ENCODE measurements at places on chromosomes 1 and 21.

- no peak for DNase-seq
Observed at GRCh38 chr1:15399710-15400109, 10.0 kb upstream of the EFHD2 start.

DNA sequence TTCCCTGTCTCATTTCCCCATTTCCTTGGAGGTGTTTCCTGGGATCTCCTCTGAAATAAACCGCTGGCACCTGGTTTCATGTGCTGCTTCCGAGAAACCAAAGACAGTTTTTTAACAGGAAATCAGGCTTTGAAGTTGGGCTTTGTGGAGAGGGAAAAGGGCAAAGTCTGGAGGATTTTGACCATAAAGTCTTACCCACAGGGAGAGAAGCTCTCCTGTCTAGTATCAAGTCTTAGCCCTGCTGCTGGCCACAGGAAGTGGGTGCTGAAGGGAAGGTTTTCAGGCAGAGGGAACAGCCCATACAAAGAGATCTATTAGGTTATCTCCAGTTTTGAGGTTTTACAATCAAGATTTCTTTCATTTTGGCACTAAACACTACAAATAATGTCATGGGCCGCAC is 29.3 kb downstream of the SLC5A9 start:
- DNase-seq, result no peak

DNA sequence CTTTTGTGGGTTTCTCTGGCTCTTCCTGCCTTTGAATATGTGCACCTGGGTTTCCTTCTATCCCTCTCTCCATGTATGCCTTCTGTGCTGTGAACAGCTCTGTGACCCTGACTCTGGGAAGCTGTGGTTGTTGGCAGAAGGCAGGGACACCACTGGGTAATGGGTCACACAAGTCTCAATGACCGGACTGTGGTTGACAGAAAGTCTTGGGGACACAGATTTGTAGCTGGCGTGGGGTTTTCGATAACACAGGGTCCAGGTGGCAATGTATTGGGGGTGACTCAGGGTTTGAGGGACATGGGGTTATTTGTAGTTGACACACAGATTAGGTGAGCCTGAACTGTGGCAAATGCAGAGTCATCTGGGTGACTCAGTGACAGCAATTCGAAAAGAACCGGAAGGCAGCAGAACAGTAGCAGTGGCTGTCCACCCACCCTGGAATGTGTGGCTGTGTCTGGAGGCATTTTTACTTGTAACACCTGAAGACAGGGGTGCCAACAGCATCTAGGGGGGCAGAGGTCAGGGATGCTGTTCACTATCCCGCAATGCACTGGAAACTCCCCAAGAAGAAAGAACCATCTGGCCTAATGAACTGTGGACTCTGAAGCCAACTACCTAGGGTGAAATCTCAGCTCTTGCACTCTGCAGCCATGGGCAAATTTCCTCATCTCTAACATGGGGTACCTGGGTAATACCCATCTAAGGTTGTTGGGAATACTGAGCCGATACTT is 13.0 kb upstream of the SLC6A9 start:
- DNase-seq, result no peak

DNA sequence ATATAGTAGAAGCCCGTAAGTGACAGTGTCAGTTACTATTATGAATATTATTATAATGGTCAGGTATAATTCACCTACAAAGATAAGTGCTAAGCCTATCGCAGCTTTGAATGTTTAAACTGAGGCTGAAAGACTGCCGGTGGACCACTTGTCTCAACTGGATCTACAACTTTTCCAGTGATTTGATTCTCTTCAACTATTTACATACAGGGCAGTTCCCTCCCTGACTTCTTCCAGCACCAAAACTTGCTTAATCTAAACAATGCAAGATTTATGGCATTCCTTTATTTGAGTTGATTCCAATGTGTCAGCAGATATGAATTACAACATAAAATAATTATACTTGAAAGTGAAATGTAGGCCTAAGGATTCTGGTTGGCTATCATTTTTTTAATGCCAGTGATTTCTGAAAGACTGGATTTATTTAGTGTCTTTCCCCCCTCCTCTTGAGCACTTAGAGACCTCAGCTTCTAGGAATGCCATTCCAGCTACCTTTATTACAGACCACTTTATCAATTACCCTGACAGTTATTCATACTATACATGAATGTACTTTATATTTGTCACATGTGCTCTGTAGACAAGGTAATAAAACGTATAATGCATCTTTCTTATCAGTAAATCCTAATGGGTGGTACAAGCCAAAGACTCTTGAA is 153.3 kb upstream of the C8B start:
- DNase-seq, result no peak

DNA sequence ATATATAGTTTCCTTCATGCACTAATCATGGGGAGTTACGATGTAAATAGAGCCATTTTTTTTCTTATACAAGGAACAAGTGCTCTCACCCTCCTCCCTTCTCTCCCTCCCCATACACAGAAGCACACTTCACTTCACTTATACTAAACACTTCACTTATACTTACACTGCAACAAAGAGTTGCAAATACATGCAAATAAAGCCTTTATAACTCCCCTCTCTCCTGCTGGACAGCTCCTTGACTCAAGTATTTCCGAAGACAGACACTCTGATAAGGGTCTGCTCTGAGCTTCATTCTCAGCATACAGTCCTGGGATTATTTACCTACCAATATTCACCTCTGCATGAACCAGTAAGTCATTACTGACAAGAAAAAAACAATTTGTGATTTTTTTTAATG is 35.6 kb upstream of the ERG start:
- DNase-seq, result no peak

DNA sequence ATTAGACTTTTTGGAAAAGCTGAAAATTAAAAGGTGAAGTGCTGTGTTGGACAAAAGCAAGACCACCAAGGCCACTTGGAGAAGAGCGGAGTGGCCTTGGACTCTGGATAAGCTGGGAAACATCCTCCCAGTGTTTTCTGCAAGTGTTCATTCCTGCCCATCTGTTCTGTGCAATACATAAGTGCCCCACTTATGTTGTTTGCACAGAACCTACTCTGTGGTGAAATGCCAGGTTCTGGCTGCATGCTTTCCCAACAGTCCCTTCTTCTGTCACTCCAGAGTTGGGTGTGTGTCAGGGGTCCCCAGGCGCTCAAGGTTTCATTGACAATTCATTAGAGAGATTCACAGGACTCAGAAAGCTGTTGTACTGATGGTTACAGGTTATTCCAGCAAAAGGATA is 30.3 kb downstream of the NHLH2 start:
- no peak for DNase-seq

- no peak for DNase-seq
Observed at GRCh38 chr1:206582537-206582936, 29.7 kb downstream of the EIF2D start.

DNA sequence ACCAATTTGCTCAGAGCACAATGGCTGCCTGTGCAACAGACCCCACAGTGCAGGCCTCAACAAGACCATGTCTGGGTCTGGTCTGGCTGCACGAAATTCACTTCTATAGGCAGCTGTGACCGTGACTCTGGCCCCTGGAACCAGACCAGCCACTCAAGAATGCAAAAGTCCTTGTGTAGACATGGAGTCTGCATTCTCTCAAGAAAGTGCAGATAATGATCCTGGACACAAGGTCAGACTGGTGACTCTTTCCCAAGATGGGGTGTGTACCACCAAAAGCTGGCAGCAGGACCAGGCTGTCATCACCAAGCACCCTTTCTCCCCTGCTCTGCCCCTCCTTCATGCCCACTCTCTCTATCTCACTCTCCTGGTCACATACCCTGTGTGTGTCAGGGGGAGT is 7.1 kb upstream of the METTL25B start:
- DNase-seq, result no peak

DNA sequence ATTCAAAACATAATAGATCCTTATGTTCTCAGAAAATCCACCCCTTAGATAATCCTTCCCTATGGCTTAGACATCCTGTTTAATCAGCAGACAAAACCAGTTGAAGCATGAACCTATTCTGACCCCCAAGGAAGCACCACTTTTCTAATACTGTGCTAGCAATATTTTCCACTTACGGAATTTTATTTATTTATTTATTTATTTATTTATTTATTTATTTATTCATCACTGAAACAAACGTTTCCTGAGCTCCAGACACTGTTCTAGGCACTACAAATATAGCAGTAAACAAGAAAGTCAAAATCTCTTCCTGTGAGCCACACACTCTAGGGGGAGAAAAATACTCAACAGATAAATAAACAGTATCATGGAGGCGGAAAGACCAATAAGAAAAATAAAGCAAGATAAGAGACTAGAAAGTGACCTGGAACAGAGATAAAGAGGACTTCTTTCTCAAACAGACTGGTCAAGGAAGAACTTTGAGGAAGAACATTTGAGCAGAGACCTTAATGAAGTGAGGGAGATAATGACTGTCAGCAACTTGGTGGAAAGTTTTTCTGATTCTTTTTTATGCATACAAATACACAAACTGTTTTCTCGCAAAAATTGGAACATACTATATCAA is 145.5 kb upstream of the POGK start:
- no peak for DNase-seq

DNA sequence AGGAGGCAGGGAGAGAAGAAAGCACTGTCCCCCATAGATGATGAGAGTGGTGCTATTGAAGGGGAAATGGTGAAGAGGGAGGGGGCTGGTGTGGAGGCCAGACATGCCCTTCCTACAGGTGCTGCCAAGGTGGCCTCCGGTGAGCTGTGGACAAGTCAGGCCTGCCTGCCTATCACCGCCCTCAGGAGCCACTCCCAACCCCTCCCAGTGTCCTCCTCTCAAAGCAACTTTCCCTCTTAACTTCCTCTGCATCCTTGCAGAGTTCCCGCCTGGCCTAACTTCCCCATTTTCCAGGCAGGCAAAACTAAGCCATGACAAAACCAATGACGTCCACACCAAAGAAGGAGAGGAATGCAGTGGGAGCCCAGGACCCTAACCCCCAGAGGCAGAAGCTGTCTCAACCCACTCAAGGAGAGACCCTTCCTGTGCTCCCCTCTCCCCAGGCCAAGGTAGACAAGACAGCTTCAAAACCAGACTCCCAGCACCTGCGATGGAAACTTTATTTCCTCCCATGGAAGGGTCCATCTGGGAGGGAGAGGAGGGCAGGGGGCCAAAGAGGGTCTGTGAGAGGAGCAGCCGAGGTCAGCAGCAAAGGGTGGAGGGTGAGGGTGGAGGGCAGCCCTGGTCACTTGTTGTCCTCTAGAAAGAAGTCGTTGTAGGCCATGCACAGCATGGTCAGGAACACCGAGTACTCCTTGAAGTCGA is 1.0 kb upstream of the S100A6 start:
- peak; percentile 42 for DNase-seq

DNA sequence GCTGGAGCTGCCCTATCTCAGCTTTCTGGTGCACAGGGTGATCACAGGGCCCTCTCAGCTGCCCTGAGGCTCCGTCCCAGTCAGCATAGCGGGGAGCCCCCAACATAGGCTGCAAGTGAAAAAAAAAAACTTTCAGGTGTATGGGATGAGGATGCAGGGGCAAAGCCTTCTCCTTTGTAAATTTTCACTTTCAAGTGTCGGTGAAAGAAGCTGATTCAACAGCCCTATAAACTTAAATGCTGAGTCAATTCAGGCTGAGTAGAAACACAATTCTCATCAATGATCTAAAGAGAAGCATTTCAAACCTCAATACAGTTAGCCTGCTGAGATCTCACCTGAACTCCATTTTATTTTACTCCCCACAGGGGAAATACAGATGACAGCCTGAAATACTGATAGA is 171.2 kb downstream of the SEC16B start:
- DNase-seq, result no peak

GRCh38 chr1:116760487-116760886 is 6.3 kb downstream of the CD2 start:
- DNase-seq, result no peak

GRCh38 chr1:8251635-8252034 is 66.3 kb upstream of the SLC45A1 start:
- no peak for DNase-seq

- DNase-seq, result no peak
Observed at GRCh38 chr21:31222142-31222541, 121.9 kb downstream of the TIAM1 start.

- no peak for DNase-seq
Observed at GRCh38 chr1:243595527-243596210, 254.4 kb downstream of the AKT3 start.

GRCh38 chr1:10679496-10680220 is 116.8 kb downstream of the CASZ1 start:
- DNase-seq, result peak; percentile 70

DNA sequence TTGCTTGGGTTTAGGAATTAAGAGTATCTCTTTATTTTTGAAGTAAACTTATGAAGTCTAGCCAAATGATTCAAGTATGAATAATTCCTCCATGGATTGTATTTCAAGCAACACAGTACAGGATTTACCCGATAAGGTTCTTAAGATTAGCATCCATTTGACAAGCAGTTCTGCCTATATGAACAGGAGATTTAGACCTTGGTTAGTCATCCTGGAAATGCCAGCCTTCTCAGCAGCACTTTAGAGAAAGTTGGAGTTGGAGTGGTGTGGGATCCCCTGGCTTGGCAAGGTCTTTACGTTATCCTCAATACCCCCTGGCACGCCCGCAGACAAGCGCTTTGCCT is 1.6 kb downstream of the BCAR3 start:
- no peak for DNase-seq

- DNase-seq, result no peak
Observed at GRCh38 chr1:40699787-40700186, 8.3 kb downstream of the NFYC start.

DNA sequence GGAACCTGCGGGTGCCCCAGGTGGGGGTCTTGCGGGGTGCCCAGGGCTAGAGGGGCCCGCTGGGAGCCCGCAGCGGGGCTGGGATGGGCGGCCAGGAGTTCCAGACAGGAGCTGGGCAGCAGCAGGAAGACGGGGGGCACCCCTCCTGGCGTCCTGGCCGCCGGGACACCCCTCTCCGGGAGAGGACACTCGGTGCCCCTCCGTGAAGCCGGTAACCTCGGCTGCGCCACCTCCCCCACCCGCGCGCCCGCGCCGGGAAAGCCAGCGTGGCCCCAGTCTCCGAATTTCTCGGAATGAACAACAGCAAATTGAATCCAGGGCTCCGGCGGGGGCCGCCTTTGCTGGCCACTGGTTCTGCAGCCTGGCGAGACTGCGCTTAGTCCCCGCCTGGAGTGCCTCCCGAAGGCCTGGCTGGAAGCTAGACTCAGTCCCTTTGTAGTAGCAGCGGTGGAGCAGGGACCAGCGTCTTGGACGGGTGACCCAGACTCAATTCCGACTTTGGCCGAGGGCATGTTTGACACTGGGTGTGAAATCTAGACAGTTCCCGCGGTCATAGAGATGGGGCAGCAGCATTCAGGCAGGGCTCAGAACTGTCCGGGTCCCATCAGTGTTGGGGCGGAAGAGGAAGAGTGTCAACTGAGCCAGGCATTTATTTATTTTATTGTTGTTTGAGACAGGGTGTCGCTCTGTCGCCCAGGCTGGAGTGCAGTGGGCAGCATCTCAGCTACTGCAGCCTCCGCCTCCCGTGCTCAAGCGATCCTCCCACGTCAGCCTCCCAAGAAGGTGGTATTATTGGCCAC is 773 bp downstream of the IFNGR2 start:
- DNase-seq, result peak; percentile 61

DNA sequence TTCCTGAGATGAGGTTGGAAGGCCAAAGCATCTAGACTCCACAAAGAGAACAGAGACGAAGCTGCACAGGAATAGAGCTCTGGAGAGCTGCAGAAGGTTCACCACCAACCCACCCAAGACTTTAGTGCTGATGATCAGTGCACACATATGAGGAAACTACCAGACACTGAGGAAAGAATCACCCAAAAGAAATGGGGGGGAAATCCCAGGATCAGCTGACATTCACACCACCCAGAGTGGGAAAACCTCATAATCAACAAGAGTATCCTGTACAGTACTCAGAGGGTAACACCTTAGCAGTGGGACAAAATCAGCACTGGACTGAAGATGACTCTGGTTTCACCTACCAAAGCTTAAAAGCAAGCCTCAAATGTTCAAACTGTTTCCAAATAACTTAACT is 36.4 kb downstream of the DENND1B start:
- DNase-seq, result peak; percentile 11

GRCh38 chr1:57179001-57179400 is 213.2 kb upstream of the C8B start:
- DNase-seq, result no peak

Measured in cerebellar cortex (tissue), 1 donor.